T-cell (primary cell): ENCODE measurements at places on chromosomes 13 and 19.

GRCh38 chr19:46441866-46442265, 13.1 kb upstream of the PNMA8C start:
- no peak for DNase-seq

- DNase-seq: no peak
Measured at GRCh38 chr13:48641404-48641803, 12.3 kb upstream of the CYSLTR2 start.

GRCh38 chr13:88919970-88920628, 1248.9 kb downstream of the SLITRK5 start:
- no peak for DNase-seq

DNA sequence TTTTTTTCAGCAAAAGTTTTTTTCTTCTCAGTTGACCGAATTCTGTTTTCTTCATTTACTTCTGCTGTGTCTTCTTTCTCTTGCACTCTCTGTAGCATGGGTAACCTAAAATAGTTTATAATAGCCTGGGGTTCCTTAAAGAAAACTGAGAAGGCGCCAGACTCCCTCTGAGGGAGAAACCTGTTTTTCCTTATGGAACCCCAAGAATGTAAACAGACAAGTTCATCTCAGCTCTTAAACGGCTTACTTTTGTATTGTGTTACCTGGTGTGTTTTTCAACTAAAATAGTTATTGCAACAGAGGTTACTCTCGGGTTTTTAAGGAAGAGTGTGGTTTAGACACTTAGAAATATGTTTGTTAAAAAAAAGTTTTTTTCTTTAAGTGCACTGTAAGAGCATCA, 23.8 kb upstream of the TM9SF2 start:
- no peak for DNase-seq

DNA sequence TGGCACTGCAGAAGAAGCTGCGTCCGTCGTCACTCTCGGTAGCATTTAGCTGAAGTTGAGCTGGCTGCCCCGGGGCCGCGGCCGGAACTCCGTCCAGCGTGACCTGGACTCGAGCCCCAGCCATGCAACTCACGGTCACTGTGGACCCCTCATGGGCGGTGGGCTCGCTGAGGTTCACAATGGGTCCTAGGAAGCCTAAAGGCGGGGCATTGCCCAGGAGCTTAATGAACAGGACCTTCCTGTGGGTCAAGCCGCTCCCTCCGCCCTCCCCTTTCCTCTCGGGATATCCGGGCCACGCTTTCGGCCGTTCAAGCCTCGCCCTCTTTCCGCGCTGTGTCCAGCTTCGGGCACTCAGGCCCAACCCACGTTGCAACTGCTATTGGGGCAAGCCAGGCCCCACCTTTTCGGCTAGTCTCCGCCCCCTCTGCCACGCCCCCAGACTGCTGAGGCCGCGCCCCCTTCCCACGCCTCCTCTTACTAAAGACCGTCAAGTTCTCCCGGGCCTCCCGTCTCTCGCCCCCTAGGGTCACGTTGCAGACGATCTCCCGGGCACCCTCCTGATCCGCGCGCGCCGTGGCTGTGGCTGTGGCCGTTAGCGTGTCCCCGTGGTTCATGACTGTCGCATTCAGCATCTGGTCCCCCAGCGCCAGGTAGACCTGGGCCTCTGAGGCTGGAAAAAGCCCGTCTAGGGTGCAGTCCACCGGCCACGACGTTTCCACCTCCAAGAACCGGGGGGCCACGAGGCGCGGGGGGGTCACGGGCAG, 1.4 kb upstream of the RAVER1 start:
- DNase-seq: no peak

DNA sequence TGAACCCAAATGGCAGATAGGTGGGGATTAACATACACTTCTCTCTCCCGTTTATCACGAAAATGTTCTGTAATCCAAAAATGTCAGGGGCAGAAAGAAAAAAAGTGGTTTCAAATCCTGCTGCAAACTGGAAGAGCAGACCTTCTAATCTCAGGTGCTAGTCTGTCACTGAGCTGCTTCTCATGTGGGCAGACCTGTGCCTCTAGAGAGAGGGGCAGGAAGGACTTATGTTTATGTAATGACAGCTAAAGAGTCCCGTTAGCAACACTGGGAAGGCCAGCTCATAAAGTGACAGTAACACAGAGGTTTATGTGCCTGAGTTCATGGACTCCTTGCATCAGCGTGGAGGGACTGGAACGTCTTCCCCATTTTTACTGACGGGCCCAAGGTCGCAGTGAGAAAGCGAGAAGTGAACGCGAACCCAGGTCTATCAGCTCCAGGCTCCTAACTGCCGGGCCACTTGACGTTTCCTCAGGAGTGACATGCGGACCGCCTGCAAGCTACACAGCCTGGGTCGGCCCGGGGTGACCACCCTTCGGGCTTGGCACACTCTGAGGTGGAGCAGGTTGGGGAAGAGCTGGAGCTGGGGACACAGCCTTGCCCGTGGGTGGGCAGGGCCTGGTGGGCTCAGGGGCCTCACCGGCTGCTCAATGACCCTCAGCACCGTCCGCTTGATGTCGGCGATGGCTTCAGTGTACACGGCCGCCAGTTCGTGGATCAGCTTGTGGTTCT, 9.6 kb upstream of the RSPH6A start:
- no peak for DNase-seq
